Glomerular endothelial cell (primary cell): ENCODE measurements at places on chromosomes 11 and 22. TPM values are rescaled to one million over a fixed set of nuclear protein-coding genes. Genes with fewer than 3 reads are reported as not detected.

DNA sequence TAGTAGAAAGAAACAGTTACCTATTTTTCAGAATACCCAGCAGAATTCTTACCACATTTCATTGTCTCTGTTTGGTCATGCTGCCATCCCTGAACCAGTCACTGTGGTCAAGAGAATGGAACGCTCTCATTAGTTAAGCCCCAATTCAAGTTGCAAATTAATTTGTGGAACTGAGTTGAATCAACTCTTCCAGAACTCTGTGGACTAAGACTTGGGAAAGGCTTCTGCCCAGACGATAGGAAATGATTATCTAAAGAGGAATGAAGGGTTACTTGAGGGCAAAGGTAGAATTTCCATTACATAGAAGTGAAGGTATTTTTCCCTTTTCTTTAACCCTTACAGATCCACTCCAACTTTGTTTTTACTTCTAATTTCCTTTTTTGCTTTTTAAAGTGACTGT, 286.4 kb downstream of the DYNC2H1 start:
- no peak for DNase-seq

GRCh38 chr11:125072218-125072960, 9.3 kb downstream of the SLC37A2 start:
- no peak for DNase-seq

DNA sequence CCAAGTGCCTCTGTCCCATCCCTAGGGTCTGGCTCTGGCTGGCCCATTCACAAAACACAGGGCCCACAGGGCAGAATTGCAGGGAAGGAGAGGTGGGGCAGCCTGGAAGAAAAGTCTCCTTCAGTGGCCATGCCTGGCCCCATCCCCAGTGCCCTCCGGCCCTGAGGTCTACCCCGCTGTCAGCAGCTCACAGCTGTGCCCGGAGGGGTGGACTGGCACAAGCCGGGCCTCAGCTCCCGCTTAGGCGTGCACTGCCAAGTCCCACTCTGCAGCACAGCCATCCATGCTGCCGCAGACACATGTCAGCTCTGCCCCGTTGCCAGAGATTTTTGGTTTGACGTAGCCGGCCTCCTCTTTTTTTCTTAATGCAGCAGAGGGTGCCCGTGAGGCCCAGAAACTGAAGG, 3.9 kb upstream of the SCN2B start:
- DNase-seq = no peak

DNA sequence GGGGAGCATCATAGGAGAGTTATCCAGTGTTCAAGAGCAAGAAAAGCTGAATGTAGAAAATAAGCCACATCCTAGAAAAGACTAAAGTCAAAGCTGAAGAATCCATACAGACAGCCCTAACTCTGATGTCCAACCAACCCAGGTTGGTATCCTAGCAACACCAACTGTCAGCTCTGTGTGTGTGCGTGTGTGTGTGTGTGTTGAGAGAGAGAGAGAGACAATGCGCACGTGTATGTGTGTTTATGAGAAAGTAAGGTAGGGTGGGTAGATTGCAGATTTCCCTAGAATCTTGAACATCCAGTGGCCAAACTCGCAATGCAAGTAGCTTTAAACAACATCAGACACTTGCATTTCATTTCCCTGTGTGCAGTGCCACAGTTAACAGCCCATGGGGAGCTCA, 274.9 kb downstream of the FAM181B start:
- DNase-seq = no peak

- DNase-seq = no peak
These were observed 19.4 kb upstream of the ACCSL start for GRCh38 chr11:44028401-44028800.

DNA sequence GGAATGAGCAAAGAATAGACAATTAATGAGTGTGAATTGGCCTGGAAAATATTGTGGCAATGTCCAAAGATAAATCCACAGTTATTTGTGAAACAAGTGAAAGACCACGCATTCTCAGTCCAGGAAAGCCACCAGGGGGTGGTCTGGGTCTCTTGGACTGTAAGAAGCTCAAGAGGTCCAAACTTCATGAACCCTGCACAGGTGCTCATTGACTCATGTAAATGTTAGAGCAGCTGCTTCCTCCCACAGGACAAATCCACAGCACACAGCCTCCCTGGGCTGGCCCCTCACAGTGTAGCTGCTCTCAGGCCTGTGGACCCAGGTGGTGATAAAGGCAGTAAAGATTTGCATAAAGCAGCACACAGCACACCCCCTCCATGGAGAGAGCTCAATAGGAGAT, 114.0 kb downstream of the ZNF280B start:
- no peak for DNase-seq

DNA sequence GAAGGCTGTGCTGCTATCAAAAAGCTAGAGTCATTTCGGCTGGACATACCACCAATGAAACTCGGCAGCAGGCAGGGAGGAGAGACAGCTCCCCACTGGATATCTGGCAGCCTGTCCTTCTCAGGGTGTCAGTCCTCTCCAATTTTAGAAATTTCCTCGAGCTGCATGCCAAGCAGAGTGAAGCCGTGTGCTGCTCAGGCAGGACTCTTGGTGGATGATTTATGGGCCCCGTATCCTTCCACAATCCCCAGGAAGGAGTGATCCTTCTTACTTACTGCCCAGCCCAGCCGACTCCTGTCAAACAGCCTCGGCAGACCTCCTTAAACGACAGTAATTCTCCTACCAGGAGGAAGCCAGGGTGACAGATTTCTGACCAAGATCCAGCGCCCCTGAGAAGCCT, 410.4 kb downstream of the TENM4 start:
- DNase-seq = no peak

- DNase-seq = no peak
These were observed 29.0 kb downstream of the FBLN1 start for GRCh38 chr22:45531441-45532234.

DNA sequence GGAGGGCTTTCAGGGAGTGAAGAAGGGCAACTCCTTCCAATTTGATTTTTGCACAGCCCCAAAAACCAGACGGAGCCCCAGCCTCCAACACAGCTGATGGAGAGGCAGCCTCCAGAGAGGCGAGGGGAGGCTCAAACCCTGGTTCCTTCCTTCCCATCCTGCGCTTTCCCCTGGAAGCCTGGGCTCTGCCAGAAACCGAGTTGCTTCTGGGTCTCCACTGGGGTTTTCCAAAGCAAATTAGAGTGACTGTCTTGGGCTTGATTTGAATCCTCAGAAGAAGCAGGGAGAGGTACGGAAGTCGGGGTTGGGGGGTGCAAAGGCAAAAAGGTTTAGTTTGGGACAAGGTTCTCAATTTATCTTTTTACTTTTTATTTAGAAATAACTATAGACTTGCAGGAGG, 129.2 kb downstream of the MPPED1 start:
- DNase-seq = no peak

DNA sequence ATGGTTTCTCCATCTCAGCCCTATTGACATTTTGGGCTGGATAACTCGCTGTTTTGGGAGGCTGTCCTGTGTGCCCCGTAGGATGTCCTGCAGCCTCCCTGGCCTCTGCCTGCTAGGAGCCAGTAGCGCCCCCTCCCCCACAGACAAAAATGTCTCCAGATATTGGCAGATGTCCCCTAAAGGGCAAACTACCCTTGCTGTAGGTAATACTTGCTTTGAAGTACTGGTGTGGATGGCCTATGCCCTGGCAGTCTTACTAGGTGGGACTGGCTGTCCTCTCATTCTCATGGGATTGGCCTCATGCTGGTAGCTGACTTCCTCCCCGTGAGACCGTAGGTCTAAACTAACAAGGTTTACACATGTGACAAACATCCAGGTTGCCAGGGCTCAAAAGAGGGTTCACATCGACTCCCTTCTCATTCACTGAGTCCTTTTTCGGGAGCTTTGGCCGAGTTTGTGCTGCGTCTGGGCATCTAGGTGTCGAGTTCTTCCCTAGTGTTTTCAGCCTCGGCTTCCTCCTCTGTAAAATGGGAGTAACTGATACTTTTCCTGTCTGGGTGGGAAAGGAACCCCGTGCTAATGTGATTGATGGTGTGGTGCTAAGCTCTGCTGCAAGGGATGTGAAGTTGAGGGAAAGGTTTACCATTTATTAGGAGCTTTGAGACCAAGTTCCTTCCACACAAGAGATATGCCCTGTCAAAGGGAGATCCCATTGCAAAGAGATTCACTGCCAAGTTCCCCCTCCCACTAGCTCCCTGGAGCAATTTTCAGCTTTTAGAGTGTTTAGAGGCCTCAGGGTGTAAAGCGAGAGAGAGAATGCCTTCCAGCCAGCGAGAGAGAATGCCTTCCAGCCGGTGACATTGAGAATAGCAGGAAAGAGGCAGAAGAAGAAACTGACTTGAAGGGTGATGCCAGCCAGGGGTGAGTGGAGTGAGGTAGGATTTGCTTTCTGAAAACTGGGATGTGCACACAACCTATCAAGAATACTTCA, 17.0 kb downstream of the PTPRJ start:
- no peak for DNase-seq

GRCh38 chr22:17369439-17370025, at the start of gene CECR2:
CECR2 (plus strand) TSS chr22:17369460; CDS start chr22:17369784, 324 bp downstream.
- DNase-seq = no peak

- no peak for DNase-seq
These were observed 61.5 kb downstream of the SGSM1 start for GRCh38 chr22:24867323-24868022.

GRCh38 chr11:65043881-65044501, 3.0 kb downstream of the SAC3D1 start:
- DNase-seq = no peak

DNA sequence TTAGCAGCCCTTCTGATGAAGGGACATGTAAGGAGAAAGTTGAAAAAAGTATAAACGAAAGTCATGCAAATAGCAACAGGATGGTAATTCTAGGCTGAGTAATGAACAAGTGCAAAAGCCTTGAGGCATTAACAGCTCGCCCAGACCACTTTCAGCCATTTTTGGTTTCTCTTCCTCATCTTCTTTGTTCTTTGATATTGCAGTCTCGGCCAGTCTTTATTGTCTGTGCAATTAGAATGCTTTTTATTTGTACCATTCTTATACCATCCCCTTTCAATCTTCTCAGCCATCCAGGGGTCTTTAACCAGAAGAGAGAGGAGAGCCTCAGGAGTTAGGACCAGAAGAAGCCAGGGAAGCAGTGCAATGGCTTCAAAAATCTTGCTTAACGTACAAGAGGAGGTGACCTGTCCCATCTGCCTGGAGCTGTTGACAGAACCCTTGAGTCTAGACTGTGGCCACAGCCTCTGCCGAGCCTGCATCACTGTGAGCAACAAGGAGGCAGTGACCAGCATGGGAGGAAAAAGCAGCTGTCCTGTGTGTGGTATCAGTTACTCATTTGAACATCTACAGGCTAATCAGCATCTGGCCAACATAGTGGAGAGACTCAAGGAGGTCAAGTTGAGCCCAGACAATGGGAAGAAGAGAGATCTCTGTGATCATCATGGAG, 7.3 kb downstream of the TRIM34 start:
- DNase-seq = no peak

The MAP6 gene
- total RNA-seq = 1.4 and 1.5 TPM in 2 replicates

The P4HA3 gene
- 14.4 and 20.2 TPM in 2 replicates for total RNA-seq

The C11orf16 gene
- not detected in 2 replicates for total RNA-seq

The PHF21B gene
- not detected in 2 replicates for total RNA-seq

The OR5T3 gene
- total RNA-seq = not detected in 2 replicates

The CYB5R2 gene
- total RNA-seq = 2.4 and 3.2 TPM in 2 replicates

The MPPED2 gene
- total RNA-seq = not detected in 2 replicates

The APOL5 gene
- not detected in 2 replicates for total RNA-seq
